ENCODE measurements at places on chromosomes 4 and X.

DNA sequence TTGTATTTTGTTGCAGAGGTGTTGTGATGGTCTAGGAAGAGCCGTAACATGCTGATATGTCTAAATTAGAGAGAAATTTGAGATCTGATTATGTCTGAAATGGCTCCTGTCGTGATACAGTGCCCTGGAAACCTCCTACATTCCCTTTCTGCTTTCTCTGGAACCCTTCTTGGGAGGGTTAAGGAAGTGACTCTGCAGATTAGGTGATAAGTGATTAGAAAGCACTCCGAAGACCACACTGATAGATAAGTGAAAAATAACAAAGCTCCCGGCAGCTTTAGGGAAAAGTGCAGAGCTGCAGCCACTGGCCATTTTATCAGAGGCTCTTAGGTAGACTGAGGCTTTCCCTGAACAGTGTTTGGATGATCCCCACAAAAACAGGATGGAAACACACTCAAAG, 110.6 kb downstream of the MGST2 start:
- no peak for DNase-seq

GRCh38 chr4:84939113-84939512, 27.4 kb downstream of the WDFY3 start:
- no peak for DNase-seq

- DNase-seq = no peak
Observed at GRCh38 chrX:26373829-26374228, 157.9 kb downstream of the MAGEB5 start.

- no peak for DNase-seq
Observed at GRCh38 chr4:48945981-48946380, 39.4 kb upstream of the OCIAD2 start.

DNA sequence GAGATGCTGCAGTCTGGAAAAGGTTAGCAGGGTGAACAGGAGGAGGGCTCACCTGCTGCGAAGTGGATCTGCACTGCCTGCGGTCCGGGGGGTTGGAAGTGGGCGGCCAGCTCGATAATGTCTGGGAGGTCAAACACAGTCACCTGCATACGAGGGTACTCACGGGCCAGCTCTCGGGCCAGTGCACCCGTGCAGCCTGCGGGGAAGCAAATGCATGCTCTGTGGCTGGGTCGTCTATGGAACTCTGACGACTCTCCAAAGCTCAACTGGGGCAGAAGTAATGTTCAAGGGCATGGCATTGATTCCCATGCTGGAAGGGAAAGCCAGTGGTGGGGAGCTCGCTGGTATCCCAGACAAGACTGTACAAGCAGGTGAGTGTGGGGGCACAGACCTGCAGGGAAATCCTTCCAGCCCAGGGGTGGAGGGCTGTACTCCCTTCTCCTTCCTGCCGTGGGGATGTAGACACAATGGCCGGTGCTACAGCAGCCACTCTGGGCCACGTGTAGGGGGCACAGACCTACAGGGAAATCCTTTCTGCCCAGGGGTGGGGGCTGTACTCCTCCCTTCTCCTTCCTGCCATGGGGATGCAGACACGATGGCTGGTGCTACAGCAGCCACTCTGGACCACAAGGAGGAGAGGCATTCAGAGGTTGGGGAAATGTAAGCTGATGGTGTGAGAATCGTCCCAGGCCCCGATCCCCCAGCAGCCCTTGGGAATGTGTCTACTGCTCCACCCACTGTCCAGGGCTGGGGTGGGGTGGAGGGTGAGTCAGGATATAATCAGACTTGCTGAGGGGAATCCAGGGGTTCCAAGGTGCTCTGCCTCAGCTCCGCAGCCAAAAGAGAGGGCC, 26.2 kb upstream of the SLC25A6 start:
- no peak for DNase-seq

- DNase-seq = no peak
Observed at GRCh38 chr4:139978692-139979091, 175.3 kb downstream of the MAML3 start.

DNA sequence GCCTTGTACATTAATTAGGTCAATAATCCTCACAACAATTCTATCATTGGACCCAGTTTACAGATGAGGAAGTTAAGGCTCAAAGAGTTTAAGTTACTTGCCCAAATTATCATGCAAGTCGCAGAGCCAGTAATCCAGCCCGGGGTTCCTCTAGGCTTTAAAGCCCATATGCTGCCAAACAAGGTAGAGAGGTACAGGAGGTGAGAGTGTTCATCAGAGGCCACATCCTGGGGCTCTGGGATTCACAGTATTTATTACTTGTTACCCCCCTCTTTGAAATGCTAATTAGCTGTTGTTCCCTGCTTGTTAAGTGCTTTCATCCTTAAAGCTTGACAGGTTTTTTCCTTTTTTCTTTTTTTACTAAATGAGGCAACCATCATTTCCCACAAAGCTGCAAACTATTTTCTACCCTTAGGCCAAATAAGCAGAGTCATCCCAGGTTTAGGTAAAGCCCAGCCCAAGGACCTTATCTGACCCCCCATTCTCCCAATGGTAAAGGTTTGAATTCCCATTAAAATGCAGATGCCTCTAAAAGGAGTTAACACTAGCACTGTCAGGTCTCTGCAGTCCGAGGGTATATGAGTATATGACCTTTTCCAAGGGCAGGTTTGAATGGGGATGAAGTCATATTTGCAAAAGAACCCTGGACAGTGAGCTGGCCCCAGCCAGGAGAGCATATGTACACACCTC, 150.3 kb downstream of the SOX3 start:
- DNase-seq = no peak

GRCh38 chrX:115949900-115950822, 220.4 kb upstream of the AGTR2 start:
- no peak for DNase-seq

- no peak for DNase-seq
Observed at GRCh38 chrX:45479196-45479834, 278.6 kb upstream of the DIPK2B start.

GRCh38 chr4:188466001-188466400, 326.8 kb downstream of the TRIML1 start:
- DNase-seq = no peak

DNA sequence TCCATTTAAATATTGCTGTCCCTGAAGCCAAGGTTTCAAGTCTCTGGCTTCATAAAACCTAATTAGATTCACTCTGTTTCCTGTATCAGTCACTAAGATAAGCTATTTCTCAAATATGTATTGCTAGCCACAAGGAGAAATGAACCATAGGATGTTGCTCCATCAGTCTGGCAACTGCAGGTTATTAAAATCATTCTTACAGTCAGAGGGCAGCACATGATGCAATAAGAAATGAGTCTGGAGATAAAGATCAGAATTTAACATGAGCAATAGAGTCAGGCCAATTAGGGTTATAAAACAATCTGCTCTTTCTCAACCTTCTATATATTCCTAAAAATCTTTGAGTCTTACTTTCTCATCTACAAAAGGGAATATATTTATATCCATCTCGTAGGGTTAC, 7.2 kb downstream of the PRKG2 start:
- no peak for DNase-seq

GRCh38 chr4:89486042-89486441, 178.4 kb upstream of the GPRIN3 start:
- no peak for DNase-seq

GRCh38 chr4:169201222-169202144, 69.3 kb downstream of the SH3RF1 start:
- no peak for DNase-seq

DNA sequence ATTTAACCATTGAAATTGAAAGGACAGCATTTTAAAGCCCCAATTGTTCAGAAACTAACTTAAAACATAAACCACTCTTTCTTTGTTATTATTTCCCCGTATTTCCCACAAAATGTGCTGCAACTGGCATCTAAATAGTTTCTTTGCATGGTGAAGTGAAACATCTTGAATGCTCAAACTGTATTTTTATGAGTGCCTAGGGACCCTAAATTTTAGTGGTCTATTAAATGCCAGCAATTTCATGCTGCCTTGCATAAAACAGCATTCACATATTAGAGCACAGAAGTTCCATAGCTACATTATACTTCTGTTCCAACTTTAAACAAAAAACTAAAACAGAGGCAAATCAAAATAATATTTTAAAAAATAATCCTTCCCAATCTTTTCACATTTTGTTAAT, 5.4 kb downstream of the RAB28 start:
- no peak for DNase-seq

DNA sequence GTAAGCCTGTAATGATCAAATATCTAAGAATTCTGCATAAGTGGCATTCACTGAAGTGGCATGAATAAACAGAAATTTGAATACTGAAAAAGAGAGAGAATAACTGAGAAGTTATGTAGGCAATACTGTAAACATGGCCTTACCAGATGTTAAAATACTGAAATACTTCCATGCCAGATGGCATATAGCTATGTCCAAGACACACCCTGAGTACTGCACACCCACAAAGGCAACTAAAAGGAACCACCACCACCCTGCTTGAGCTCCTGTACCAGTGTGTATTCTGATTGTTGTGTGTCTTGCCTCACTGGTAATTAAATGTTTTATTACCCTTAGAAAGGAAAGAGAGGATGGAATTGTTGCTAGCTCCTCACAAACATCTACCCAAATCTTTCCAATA, 192.1 kb downstream of the ADAMTS3 start:
- DNase-seq = no peak

DNA sequence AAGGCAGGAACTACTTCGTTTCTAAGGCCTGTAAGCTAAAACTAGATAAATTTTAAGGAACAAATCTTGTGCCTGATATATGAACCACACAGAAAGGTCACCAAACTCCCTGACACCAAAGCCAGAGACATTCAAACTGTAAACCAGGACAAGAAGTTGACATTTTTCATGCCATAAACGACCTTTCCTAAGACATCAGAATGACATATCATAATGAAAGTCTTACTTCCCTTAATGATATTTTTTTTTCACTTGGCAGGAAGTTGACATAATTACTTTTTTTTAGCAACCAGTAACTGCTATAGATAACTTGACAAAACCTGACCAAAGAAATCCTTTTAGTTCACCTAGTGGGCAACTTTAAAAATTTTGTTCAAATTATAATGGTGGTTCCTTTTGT, 231.5 kb upstream of the AGTR2 start:
- no peak for DNase-seq

DNA sequence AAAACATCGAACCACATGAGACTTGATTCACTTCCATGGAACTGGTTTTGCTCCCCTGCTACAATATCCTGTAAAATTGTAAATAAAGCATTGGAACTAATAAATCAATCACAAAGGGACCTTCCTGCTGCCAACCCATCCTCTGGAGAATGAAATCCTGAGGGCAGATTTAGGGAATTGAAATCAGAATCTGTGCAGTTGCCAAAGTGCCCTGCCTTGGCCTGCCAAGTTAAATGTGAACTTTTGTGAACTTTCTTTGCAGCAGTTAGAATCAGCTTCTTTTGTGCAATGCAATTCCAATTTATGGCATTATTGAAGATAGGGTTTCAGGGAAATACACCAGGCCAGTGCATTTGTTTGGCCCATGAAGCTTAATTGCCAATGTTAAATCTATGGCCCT, 263.1 kb downstream of the PTTG2 start:
- no peak for DNase-seq

DNA sequence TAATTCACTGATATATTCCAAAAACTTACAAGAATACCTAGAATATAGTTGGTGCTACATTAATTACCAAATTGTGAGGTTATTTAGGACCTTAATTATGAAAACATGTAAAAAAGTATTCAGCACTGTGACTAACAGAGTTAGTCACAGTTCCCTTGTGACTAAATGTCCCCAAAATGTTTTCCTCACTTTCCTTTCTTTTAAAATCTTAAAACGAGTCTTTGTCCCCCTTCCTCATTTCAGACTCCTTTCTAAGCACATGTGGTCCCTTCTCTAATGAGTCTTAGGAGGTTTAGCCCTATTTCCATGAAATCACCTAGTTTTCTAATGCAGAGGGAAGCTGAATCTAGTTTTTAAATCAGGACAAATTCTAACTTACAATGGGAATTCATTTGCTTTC, 175.0 kb downstream of the PPP3CA start:
- no peak for DNase-seq

DNA sequence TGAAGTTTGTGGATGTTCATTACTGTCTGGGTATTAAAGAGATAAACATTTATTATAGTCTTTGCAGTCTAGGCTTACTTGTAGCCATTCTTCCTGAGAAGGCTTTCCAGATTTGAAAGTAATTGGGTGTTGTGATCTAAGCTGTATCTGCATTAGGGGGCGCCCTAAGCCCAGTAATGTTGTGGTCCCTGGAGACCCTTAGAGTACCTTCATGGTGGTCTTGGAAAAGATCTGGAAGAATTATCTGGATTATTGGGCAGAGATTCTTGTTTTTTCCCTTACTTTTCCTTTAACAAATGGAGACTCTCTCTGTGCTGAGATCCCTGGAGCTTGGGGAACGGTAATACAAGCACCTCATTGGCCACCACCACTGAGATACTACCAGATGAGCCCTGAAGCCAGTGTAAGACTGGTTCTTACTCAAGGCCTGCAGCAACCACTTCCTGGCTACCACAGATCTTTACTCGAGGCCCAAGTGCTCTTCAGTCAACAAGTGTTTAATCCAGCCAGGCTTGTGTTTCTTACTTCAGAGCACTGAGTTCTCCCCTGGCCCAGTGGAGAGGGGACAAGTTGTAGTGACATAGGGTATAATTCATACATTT, 63.1 kb downstream of the RTL3 start:
- no peak for DNase-seq

- no peak for DNase-seq
Observed at GRCh38 chrX:134174273-134174660, 62.7 kb upstream of the CCDC160 start.

DNA sequence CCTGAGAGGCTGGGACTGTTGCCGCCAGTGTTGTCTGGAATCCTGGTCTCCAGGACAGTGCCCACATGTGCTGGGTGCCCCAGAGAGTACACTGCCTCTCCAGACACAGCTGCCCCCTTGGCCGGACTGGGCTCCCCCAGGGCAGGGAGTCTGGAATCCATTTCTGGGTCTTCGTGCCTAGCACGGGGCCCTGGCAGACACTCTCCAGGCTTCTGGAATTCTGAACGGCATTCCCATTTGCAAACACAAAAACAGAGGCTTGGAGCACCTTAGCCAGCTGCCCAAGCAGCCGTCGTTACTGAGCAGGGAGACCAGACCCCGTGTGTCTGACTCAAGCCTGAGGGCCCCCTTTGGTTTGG, 20.8 kb downstream of the HMX1 start:
- no peak for DNase-seq

GRCh38 chrX:17931855-17932254, 70.8 kb upstream of the RAI2 start:
- no peak for DNase-seq

DNA sequence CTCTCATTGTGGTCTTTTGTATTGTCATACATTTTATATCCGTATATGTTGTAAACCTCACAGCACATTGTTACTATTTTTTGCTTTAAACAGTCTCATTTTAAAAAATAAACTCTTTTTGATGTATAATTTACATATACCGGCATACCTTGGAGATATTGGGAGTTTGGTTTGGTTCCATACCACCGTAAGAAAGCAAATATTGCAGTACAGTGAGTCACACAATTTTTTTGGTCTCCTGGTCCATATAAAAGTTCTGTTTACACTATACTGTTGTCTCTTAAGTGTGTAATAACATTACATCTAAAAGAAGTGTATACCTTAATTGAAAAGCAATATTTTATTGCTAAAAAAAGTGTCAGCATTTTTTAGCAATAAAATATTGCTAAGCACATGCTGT, 70.0 kb downstream of the KDM6A start:
- no peak for DNase-seq

Data from left renal pelvis (tissue), 4 donors.